ENCODE measurements at places on chromosomes 6 and 20. TPM values are rescaled to one million over a fixed set of nuclear protein-coding genes. Genes with fewer than 3 reads are reported as not detected.

- peaks cover 3% of the 10 kb centered on the region for H3K4me1 ChIP-seq
- H3K27ac ChIP-seq: no peak overlapping the region
- H3K36me3 ChIP-seq: no peaks in the 10 kb centered on the region
- no peak overlapping the region for H3K4me3 ChIP-seq
- no peak for DNase-seq
Observed at GRCh38 chr6:72651174-72651573, 29.3 kb downstream of the KCNQ5 start.

- H3K36me3 ChIP-seq: peaks cover 37% of the 10 kb centered on the region
- H3K4me1 ChIP-seq: peaks cover 8% of the 10 kb centered on the region
- peak overlapping the region; percentile 58 for H3K27ac ChIP-seq
- no peak for DNase-seq
- H3K27me3 ChIP-seq: no peaks in the 10 kb centered on the region
Observed at GRCh38 chr20:35039146-35039545, 53.5 kb downstream of the TRPC4AP start.

- DNase-seq: peak; percentile 42
- peak overlapping the region; percentile 54 for H3K27ac ChIP-seq
- peak overlapping the region; percentile 71 for H3K4me3 ChIP-seq
- peaks cover 61% of the 10 kb centered on the region for H3K27me3 ChIP-seq
- peaks cover 2% of the 10 kb centered on the region for H3K36me3 ChIP-seq
Observed at GRCh38 chr6:27495386-27496135, 22.7 kb upstream of the ZNF184 start.

DNA sequence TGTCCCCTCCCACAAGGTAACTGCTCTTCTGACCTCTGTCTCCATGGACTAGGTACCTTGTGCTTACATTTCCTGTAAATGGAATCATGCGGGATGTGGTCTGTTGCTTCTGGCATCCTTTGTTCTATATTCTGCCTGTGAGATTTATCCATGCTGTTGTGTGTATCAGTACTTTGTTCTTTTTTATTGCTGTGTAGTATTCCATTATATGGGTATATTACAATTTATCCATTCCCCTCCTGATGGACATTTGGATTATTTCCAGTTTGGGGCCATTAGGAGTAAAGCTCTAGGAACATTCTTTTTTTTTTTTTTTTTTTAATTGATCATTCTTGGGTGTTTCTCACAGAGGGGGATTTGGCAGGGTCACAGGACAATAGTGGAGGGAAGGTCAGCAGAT, 3.4 kb downstream of the C2 start:
- H3K4me1 ChIP-seq: no peaks in the 10 kb centered on the region
- H3K27me3 ChIP-seq: no peaks in the 10 kb centered on the region
- no peak for DNase-seq
- H3K27ac ChIP-seq: no peak overlapping the region

DNA sequence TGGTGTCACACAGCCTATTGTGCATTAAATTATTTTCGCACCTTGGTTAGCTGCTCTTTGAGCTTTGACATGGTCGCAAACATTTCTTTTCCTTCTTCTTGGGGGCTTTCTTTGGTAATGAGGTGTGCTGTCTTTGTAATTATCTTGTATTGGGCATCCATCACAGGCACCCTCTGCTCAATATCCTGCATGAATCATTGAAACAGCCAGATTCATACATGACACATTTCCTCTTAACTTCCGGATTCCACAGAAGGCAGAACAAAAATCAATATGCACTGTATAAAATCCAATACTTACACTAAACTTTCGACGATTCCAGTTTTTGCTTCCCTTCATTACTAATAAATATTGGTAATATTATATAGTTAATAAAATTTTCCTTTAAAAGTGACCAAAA, 175.6 kb downstream of the SYNE1 start:
- peaks cover 16% of the 10 kb centered on the region for H3K27me3 ChIP-seq
- H3K4me3 ChIP-seq: no peak overlapping the region
- no peak overlapping the region for H3K27ac ChIP-seq

The MMP24OS gene
- 48.3 TPM for total RNA-seq

The C20orf144 gene
- 0.15 TPM for total RNA-seq

The PARD6B gene
- total RNA-seq: 4.4 TPM

The RPS6KA2 gene
- total RNA-seq: 3.6 TPM

Measured in activated CD4-positive, alpha-beta T cell treated with anti-CD3 and anti-CD28 coated beads, Interleukin-2, amount 10 ng/mL, durations not matched to agents 7 days and 5 days (primary cell).